C1 segment of cervical spinal cord (tissue), 14 donors: ENCODE measurements at places on chromosomes 6 and 20.

GRCh38 chr6:117840541-117840983 is 66.5 kb upstream of the SLC35F1 start:
- no peak for DNase-seq

DNA sequence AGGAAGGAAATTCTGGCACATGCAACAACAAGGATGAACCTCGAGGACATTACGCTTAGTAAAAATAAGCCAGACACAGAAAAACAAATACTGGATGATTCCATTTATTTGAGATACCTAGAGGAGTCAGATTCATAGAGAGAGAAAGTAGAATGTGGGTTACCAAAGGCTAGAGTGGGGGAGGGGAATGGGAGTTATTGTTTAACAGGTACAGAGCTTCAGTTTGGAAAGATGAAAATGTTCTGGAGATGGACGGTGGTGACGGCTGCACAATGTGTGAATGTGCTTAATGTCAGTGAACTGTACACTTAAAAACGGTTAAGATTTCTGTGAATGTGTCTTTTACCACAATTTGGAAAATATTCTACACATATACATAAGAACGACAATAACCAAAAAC is 33.9 kb upstream of the DSP start:
- DNase-seq, result no peak

DNA sequence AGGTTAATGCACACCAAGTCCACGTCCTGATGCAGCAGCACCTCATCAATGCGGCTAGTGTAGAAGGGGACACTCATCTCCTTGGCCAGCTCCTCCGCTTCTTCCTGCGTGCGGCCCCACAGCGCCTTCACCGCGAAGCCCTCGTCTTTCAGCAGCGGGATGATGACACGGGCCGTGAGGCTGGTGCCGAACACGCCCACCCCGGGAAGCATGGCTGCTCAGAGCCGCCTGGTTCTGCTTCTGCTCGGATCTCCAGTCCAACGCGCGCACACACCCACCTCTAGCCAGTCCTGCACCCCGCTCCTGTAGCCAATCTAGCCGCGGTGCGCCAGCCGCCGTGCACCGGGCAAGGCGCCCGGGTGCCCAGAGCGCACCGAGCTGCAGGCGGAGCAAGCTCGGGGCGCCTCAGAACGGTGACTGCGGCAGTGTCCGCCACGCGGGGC is 700 bp downstream of the GFOD1 start:
- no peak for DNase-seq

DNA sequence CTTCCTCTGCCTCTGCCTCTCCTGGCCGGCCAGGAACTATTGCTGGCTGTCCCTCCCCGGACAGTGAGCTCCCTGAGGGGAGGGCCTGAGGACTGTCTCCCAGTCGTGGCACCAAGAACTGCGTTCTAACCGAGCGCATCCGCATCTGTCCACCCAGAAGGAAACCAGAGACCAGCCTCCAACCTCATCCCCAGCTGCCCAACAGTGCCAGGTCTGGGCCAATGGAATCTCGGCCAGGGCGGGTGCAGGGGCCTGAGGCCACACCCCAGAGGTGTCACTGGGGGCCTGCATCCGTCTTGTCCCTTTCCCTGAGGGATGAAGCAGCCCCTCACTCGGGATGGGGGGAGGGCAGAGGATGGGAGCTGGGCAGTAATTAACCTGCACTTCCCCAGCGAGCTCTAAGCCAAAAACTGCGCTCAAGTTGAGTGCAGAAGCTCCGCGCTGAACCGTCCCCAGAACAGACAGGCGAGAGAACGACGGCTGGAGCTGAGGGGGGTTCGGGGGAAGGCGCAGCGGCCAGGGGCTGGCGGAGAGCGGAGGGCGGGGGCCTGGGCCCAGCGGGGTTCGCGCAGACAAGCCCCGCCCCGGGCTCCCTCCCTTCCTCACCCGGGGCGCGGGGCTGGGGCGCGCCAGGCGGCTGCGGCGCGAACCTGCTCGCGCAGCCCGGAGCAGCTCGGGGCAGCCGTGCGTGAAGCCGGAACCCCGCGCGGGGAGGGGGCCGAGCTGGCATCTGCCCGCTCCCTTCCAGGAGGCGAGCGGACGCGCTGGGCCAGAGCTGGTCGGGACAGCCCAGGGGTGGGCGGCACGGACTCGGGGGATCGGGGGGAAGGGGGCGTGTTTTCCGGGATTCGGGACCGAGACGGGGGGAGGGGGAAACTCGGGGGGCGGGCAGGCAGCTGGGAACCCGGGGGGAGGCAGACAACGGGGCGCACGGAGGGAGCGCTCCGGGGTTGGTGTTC is 1.4 kb downstream of the TFEB start:
- DNase-seq, result peak; percentile 91

- DNase-seq, result peak; percentile 70
These were observed 1.3 kb downstream of the VEGFA start for GRCh38 chr6:43771210-43771857.

- DNase-seq, result no peak
These were observed 223.2 kb downstream of the PRL start for GRCh38 chr6:22073516-22074198.

DNA sequence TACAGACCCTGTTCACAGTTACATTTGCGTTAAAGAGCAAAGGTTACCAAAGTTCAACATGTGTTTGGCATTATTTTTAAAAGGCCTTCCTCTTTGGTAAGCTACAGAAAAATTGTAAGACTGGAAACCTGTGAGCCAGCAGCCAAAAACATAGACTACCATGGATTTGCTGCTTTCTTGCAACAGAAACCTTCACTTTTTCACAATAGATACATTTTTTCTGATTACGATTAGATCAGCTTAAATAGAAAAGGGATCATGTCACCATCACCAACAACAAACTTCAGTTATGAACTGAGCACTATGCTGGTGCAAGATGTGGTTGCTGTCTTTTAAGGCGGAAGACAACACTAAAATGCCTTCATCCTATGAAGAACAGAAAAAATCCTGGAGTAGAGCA is 112.3 kb upstream of the MARCKS start:
- no peak for DNase-seq

DNA sequence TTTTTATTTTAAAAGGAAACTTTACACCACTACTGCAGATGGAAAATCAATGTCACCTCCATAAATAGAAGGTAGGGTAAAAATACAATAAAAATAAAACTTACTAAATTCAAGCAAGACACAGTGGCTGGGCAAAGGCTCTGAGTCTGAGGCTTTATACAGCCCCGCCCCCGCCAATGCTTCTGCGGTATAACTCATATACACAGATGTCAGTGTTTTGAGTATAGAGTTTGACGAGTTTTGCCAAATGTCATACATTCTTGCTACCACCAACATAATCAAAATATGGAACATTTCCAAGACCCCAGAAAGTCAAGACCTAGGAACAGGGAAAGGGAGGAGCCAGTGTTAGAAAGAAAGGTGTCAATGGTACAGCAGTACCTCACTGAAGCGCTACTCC is 12.8 kb downstream of the NFATC2 start:
- DNase-seq, result no peak

GRCh38 chr6:158570681-158570962 is 10.7 kb downstream of the TMEM181 start:
- no peak for DNase-seq

DNA sequence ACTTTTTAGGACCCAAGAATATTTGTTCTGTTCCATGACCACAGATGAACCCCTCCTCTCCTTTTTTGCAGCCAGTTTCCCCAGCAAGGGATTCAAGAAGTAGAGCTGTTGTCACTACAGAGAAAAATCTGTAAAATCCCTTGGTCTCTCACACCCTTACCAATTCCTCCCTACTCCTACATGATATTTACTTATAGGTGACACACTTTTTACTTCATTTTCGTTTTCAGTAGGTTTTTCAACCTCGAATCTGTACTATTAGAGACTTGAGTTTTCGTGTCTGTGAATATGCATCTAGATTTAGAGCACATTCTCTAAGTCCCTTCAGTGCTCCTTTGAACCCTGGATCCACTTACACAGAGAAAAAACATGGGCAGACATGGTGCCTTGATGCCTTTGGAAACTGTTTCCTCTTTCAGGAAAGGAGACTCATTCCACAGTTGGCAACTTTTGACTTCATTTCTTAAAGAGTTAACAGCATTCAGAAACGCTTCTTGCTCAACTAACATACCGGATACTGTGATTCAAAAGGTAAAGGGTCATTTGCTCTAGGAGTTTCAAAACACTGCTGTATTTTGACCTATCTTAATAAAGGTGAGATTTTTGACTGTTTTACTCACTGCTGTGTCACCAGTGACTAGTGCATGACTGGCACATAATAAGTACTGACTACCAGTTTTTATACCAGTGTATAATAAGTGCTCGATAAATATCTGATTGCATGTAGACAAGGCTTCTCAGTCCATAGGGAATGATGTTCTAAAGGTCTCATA is 50.6 kb downstream of the LAMA4 start:
- DNase-seq, result no peak

DNA sequence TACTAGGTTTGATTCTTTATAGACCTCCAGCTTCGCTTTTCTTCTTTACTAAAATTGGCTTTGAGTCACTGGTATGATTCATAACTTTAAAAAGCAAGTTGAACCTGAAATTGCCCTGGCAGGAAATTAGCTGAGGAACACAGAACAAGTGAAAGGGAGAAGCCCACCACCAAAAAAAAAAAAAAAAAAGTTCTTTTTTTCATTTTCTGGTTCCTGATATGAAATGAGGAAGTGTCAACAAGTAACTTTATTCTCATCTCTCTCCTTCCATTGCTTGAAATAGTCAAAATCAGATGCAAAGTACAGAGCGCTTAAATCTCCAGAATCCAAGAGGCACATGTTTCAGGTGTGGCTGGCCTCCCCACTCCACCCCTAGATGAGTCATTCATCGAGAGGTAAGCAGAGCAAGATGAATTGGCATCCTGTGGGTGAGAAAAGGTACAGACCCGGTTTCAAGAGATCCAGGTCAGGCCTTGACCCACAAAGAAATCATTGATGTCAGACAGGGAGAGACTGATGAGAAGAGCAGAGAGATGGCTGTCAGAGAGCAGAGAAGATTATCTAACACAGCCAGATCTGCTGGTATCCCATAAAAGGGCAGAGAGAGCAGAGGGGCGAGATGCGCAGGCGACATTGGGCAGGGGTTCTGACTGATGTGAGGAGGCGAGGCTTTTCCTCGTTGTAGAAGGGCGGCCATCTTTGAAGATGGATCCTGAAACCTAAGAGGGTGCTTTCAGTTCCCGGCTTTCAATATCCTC is 54.8 kb upstream of the MBOAT1 start:
- no peak for DNase-seq

- DNase-seq, result no peak
These were observed 145.8 kb downstream of the LCA5 start for GRCh38 chr6:79391480-79391879.

GRCh38 chr20:4763723-4764510 is 42.2 kb downstream of the PRND start:
- no peak for DNase-seq

DNA sequence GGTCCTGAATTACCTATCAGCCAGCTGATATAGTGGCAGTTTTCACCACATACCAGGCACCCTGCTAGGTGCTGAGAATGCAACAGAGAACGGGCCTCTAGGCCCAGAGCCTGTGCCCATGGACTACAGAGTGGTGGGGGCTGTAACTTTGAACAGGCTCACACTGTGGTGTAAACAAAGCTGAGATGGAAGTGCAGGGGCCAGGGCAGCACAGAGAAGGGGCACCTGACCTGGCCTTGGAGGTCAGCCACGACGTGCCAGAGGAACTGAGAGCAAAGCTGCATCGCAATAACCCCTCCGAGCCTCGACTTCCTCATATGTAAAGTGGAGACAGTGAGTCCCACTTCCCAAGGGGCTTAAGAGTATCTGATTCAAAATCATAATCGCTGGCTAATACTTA is 105.8 kb downstream of the MAFB start:
- no peak for DNase-seq

GRCh38 chr6:20948556-20948955 is 414.3 kb downstream of the CDKAL1 start:
- DNase-seq, result no peak

DNA sequence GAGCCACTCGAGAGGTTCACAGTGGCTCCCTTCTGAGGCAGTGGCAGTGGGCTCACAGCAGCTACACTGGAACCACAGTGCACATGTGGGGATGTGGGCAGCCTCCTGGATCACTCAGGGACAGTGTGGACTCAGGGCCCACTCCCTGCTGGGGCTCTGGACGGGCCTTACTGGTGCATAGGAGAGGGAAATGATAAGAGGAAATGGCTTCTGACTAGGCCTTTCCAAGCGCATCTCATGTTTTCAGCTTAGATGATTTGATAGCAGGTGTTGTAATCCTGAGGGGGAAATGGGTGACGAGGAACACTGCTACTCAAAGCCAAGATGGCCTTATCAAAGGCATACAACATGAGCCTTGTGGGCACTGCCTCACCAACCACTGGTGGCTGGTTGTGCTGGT is 44.0 kb downstream of the PANK2 start:
- no peak for DNase-seq

DNA sequence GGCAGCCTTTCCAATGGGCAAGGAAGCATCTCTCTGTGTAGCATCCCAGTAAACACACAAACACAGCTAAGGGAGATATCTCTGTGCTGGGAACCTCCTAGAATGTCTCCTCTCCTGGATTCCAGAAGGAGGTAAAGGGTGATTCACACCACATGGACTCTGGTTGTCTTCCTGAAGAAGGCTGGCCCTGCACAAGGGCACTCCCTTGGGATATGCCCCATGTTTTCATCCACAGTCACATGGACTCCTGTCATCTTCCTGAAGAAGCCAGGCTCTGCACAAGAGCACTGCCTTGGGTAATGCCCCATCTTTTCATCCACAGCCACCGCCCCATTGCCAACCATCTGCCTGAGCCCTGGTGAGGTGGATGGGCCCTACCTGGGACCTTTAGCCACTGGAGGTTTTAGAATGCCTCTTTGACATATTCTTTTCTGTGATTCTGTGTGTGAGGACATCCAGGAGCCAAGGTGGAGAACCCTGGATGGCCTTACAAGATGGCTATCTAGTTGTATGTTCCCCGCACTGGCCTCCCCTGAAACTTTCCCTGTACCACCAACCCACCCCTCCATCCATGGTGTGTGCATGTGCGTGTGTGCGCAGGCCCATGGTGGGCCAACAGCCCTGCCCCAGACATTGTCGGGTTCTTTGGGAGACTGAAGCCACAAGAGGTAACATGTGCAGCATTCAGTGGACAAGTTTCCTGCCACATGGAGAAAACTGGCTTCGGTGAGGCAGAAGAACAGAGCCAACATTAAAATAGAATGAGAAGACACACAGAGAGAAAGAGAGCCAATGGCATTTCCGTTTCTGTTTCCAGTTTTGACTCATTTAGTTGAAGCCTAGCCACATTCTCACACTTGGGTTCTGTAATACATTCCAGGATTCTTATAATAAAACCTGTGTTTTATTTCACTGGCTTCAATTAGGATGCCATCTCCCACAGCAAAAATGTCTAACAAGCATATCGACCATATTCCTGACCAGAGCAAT is 110.2 kb upstream of the CST7 start:
- DNase-seq, result no peak

GRCh38 chr6:21601932-21602390 is 8.4 kb downstream of the SOX4 start:
- DNase-seq, result no peak

GRCh38 chr6:44062105-44062770 is 65.0 kb downstream of the MRPL14 start:
- no peak for DNase-seq

- DNase-seq, result no peak
These were observed 199.0 kb downstream of the ARHGAP18 start for GRCh38 chr6:129510950-129511349.

GRCh38 chr20:17870086-17870740 is 98.4 kb downstream of the SNX5 start:
- no peak for DNase-seq
